ENCODE measurements at places on chromosomes 6 and 20.

GRCh38 chr6:133394630-133395029 lies 153.5 kb downstream of the EYA4 start:
- no peak for DNase-seq

DNA sequence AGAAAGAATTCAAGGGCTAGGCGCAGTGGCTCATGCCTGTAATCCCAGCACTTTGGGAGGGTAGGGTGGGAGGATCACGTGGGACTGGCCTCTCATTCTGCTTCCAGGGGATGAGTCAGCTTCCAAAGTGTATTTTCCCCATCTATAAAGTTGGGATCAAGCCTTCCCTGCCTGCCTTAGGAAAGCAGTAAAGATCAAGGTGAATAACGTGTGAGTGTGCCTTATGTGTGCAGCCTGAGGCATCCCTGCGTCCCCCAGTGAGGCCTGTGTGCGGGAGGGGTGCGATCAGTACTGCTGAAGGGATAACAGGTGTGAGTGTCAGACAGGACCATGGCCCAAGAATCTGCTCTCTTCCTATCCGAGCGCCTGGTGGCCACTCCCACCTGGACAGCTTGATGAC lies 26.8 kb downstream of the TMEM181 start:
- DNase-seq, result no peak

GRCh38 chr20:22984008-22984407 lies 51.1 kb upstream of the SSTR4 start:
- DNase-seq, result no peak

- no peak for DNase-seq
Observed at GRCh38 chr6:27311806-27312145, 297 bp downstream of the POM121L2 start.

DNA sequence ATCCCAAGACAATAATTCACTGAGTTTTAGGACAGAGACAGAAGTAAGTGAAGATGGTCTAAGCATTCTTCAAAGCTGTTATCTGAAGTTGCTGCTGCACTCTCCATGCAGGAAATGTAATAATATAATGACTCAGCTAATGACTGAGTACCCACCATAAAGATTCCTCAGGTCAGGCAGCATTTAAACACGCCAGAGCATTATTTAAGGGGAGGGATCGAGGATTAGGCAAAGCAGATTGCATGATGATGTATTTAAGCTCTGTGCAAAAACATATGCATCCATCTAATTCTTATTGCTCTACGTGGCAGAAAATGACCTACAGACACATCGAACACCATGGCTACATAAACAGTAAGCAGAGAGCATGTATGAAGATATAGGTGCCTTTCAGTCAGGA lies 216.4 kb downstream of the UNC5CL start:
- peak; percentile 71 for DNase-seq

DNA sequence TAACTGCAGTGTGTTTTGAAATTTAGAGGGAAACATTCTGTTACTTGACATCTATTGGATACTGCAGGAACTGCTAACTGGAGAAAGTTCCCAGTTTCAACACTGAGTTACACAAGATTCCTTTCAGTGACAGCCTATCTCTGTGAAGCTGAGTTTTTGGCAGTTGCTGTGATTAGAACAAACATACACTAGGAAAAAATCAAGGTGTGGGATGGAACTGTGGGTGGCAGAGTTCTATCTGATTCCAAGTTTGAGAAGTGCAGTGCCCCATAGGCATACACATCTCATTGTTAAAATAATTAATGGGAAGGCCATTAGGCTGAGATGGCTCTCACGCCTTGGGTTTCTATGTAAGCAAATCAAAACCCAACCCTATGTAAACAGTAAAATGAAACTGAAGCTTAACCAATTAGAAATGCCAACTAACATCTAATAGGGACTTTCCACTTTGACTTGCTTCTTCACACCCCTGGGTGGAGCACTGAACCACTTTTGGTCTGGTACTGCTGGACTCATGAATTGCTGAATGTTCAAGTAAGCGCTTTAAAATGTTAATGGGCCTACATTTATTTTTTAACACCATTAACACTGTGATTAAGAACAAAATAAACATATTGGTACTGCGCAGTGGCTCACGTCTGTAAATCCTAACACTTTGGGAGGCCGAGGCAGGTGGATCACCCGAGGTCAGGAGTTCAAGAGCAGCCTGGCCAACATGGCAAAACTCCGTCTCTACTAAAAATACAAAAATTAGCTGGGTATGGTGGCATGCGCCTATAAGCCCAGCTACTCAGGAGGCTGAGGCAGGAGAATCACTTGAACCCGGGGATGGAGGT lies 55.2 kb upstream of the TBC1D7 start:
- DNase-seq, result no peak

DNA sequence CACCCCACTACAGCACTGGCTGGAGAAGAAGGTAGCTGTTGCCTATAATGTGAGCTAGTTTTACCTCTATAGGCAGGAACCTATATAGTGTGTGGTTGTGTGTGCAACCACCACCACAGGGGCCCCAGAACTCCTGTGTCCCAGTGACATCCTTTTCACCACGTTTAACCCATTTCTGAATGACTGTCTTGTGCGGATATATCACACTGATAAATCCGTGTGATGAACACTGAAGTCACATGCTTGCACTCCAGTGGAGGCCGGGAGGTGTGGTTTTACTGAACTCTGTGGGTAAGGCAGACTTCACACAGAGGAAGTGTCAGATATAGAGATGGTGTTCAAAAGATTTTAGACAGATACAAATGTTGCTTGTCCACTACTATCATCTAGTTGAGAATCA lies 32.5 kb downstream of the SDHAF4 start:
- no peak for DNase-seq
